ENCODE measurements at places on chromosomes 16 and 17. TPM values are rescaled to one million over a fixed set of nuclear protein-coding genes. Genes with fewer than 3 reads are reported as not detected.

PRSS36 gene
- 1.9 TPM for polyA plus RNA-seq

TEKT5 gene
- 0.24 TPM for polyA plus RNA-seq

TBC1D26 gene
- polyA plus RNA-seq, result 1.4 TPM

CNGB1 gene
- not detected for polyA plus RNA-seq

SMIM36 gene
- polyA plus RNA-seq, result not detected

RANBP10 gene
- polyA plus RNA-seq, result 16.3 TPM

OTOP2 gene
- 0.23 TPM for polyA plus RNA-seq

PROCA1 gene
- 26.3 TPM for polyA plus RNA-seq

KIF2B gene
- polyA plus RNA-seq, result not detected

MMP28 gene
- 0.06 TPM for polyA plus RNA-seq

All from H1 (cell line).